Stimulated activated CD8-positive, alpha-beta memory T cell treated with anti-CD3 and anti-CD28 coated beads, Interleukin-4, amount 100 ng/mL, for 24 hours (primary cell): ENCODE measurements at places on chromosomes 12 and 14.

DNA sequence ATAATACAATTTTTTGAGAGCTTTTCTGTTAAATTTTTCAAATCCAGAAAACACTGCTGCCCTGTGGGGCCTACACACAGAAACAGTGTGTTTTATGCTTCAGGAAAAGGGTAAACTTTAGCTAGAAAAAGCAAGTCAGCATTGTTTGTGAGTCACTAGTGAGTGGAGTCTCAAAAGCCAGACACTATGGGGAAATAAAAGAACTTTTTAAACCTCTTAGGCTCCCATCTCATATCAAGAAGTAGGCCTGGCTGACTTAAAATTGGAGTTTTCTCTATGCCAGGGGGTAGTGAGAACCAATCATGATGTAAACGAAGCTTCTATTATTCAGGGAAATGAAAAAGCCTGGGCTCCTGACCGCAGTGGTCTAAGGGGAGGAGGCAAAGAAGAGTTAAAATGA lies 12.6 kb downstream of the GPR65 start:
- no peak for DNase-seq

- DNase-seq, result no peak
Observed at GRCh38 chr12:108360487-108360886, 21.4 kb upstream of the CMKLR1 start.

DNA sequence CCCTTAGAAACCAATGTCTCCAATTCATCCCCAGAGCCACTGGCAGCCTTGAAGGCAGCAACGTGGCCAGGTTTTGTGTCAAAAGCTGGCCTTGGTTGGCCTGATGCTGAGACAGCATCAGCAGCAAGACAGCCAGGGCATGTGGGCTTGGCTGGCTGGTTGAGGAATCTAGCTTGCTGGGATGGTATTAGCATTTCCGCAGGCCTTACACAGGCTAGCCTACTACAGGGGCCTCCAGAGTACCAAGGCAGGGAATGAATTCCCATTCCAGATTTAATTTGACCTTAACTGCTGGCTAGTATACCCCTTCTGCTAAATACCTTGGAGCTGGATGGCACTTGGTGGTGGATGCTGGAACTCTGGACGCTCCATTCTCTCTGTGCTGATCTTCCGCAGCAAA lies 15.8 kb downstream of the NGDN start:
- DNase-seq, result no peak

DNA sequence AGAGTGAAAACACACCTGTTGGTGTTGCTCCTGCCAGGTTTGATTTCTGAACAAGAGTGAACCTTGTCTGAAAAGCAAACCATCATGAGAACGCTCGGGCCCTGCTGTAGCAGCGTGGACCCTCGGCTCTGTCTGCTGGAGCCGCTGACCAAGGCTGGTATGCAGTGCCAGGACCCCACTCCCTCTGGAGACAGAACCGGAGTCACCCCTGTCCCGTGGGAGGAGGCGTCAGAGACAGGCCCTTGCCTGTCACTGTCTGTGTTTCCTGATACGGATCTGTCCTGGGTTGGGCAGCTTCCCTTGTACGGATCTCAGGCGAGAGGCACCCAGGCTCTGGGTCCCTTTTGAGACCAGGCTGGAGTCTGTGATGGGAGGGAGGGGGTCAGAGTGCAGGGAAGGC lies 111.6 kb downstream of the ADGRD1 start:
- DNase-seq, result no peak

GRCh38 chr14:50875359-50876070 lies 3.7 kb downstream of the ABHD12B start:
- DNase-seq, result peak; percentile 35

DNA sequence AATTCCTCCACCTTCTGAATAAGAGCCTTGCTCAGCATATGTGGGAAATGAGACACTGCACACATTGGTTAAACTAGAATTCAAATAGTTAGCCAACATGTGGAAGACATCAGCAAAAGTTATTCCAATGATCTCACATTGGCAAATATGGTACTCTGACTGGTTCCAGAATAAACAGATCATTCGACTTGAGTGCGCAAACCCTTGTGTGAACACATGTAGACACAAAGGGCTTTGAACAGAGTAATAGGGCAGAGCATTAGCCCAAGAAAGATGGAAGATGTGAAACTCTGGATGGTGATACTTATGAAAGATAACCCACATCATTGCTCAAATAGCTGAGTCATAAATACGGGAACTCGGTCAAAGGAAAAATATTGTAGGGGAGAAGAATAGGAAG lies 1133.4 kb upstream of the SEL1L start:
- DNase-seq, result no peak

DNA sequence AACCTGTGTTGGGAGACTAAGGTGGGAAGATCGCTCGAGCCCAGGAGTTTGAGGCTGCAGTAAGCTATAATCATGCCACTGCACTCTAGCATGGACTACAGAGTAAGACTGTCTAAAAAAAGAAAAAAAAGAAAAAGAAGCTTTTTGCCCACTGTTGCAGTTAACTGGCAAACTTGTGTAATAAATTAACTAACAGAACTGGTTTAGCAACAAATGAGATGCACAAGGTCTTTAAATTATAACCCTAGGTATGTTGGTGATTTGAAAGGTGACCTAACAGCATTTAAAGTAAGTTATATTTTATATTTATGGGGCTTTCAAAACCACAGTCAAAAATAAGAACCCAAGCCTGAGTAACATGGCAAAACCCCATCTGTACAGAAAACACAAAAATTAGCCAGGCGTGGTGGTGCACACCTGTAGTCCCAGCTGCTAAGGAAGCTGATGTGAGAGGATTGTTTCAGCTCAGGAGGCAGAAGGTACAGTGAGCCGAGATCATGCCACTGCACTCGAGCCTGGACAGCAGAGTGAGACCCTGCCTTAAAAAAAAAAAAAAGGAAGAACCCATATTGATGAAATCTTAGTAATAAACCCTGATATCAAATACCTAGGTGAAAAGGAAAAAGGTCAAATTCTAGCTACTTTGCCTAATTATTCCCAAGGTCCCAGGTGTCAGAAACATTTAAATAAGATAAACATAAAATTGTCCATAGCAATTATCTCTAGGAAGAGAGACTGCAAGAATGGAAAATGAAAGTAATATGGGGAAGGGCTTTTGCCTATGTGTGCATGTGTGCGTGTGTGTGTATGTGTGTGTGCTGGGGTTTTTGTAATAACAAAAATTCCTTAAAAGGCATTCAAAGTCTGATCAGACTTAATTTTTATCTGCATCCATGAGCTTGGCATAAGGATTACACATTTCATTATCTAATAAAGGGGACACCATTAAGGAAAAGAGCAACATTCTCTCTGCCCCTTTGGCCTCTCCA lies 15.4 kb downstream of the SYNE2 start:
- no peak for DNase-seq

DNA sequence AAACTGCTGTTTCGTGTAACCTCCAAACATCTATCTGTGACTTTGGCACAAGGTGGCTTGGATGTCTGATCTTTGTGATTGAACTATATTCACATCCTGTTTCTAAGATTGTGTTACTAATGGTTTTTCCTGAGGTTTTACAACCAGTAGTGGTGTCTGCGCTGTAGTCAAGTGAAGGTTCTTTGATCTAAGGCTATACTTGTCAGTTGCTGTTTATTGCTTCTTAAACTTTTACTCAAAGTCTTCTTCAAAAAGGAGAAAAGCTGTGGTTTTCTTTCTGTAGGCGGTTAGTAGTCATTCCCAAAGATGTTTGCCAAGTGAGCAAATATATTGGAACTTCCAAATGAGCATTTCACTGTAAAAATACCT lies 12.3 kb upstream of the CALM1 start:
- DNase-seq, result no peak

DNA sequence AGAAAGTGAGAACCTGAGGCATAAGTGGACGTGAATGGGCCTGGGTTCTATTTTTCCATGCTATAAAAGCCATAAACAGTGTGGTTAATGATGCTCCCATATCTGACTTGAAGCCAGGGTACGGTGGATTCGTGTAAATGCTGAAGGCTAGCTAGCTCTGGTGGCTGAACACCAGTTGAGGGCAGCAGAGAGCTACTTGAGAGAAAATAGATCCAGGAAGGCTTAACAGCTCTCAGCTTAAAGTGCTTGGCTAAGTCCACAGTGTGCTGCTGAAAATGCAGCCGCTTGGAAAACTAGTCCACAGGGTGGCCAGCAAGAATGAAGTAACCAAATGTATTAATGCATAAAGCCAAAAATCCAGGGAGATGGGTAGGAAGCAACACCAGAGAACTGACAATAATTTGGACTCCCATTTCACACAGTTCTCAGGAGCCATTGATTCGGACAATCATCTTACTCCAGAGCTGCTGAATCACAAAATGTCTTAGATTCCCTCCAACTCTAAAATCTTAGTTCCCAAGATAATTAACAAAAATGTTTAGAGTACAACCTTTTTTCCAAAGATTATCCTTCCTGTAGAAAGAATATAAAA lies 15.0 kb upstream of the FOXG1 start:
- no peak for DNase-seq

DNA sequence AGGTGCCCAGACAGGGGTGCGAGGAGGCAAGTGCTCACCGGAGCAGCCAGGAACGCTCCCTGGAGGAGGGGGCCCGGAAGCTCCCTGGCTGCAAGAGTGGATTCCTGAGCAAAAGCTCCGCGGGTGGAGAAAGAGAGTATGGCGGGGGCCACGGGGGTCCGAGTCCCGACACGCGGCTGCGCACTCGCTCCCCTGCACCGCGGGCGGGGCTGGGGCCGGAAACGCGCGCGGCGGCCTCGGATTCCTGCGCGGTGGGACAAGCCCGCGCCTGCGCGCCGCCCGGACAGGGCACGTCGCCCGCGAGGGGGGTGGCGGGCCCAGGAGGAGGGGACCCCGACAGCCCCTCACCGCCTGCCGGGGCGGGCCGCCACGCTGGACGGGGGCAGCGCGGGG lies 27.8 kb upstream of the GPR132 start:
- DNase-seq, result peak; percentile 56

DNA sequence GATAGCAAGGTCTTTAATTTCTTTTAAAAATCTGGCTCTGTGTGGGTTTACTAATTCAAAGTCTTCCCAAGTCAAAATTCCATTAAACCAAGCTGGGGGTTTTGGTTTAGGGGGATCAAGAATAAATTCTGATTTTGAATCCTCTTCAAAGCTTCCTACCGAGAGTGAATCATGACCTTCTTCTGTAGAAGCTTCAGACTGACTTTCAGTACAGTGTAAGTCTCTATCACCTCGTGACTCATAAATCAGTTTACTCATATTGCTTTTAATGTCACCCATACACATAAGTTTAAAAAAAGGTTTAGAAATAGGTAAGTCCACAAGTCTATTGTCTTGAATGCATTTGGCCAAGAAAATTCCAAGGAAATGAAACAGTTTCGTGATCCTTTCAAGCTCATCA lies 80.6 kb upstream of the STRN3 start:
- DNase-seq, result no peak

GRCh38 chr12:105092336-105092735 lies 8.1 kb upstream of the ALDH1L2 start:
- no peak for DNase-seq

DNA sequence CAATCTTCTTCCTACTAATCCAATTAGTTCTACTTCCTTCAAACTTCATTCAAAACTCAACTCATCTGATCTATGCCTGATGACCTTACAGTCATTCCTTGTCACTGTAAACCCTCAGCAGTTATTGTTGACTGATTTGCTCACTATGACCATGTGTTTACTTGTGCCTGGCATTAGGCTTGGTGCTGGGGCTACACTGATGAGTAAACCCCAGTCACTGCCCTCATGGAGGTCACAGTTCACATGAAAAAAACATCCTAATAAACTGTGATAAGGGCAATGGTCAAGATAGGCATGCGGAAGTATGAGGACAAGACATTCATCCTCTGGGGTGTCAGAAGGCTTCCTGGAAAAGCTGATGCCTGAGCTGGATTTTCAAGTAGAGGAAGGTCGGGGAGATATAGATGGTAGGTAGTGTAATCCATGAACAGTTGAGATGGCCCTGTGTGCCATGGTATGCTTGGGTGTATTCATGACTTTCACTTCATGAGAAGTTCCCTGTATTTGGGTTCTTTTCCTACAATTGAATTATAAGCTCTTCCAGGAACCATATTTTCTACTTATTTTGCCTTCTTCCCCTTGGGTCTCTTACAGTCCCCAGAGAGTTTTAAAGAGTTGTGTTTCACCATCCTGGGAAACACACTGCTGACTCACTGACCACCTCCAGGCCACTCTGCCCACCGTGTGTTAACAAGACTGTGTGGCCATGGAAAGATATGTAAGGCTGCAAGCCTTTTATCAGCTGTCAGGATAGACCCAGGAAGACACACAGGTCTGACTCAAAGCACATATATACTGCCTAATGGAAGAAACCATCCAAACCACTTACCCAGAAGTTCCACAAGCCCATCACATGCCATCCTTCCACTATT lies 38.7 kb upstream of the DUSP6 start:
- DNase-seq, result no peak

DNA sequence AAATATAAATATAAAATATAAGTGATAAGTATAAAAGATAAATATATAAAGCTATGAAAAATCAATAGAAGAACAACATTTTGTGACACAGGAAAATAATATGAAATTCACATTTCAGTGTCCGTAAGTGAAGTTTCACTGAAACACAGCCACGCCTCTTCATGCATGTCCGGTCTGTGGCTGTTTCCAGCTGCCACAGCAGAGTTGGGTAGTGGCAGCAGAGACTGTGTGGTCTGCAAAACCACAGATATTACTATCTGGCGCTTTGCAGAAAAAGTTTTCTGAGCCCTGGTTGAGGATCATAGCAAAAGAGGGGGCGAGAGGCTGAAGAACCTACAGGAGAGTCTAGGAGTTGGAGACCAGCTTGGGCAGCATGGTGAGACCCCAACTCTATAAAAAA lies 780 bp downstream of the SERPINA4 start:
- no peak for DNase-seq

- no peak for DNase-seq
Observed at GRCh38 chr12:129459886-129460285, 443.9 kb downstream of the TMEM132D start.

DNA sequence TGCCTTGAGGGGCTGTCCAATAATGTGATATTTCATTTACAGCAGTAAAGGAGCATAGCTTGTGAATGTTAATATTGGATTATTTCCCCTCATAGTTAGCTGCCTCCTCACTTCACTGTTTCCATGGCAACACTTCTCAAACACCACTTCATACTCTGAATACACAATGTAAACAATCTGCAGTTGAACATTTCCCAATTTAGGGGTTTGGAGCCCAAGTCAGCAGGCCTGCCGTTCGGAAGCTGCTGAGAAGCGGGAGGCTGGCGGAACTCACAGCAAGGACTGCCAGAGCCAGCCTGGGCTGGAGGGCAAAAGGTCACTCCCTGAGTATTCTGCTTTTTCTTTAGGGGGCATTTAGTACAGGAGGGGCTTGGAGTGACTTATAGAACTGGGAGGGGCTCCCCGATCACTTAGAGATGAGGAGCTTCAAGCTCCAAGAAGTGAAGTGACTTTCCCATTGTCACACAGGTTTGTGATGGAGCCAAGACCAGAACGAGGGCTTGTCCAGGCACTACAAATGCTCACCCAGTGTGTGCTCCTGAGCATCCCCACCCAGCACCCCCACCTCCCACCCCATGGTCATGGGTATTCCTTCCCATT lies 12.1 kb upstream of the SLC24A4 start:
- no peak for DNase-seq
